Endothelial cell of umbilical vein (primary cell): ENCODE measurements at places on chromosomes 6 and 20. TPM values are rescaled to one million over a fixed set of nuclear protein-coding genes. Genes with fewer than 3 reads are reported as not detected.

The NHLRC1 gene
- total RNA-seq = 2.2 and 2.3 TPM in 2 replicates

The ARG1 gene
- total RNA-seq = not detected in 2 replicates

DNA sequence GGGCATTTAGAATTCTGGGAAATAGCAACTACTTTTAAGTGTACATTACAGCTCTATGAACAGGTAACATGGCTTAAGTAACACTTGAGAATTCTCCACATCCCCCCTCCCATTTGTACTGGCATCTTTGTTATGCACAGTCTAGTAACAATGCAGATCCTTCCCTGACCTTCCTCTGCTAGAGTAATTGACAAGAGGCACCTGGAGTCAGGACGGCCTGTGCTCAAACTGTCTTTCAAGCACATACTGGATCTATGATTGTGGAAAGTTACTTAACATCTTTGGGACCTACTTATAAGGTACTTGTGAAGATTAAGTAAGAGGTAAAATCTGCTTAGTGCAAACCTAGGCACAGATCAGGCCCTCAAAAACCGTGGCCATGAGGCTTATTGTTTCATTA is 21.9 kb upstream of the GSTA3 start:
- no peak for DNase-seq

DNA sequence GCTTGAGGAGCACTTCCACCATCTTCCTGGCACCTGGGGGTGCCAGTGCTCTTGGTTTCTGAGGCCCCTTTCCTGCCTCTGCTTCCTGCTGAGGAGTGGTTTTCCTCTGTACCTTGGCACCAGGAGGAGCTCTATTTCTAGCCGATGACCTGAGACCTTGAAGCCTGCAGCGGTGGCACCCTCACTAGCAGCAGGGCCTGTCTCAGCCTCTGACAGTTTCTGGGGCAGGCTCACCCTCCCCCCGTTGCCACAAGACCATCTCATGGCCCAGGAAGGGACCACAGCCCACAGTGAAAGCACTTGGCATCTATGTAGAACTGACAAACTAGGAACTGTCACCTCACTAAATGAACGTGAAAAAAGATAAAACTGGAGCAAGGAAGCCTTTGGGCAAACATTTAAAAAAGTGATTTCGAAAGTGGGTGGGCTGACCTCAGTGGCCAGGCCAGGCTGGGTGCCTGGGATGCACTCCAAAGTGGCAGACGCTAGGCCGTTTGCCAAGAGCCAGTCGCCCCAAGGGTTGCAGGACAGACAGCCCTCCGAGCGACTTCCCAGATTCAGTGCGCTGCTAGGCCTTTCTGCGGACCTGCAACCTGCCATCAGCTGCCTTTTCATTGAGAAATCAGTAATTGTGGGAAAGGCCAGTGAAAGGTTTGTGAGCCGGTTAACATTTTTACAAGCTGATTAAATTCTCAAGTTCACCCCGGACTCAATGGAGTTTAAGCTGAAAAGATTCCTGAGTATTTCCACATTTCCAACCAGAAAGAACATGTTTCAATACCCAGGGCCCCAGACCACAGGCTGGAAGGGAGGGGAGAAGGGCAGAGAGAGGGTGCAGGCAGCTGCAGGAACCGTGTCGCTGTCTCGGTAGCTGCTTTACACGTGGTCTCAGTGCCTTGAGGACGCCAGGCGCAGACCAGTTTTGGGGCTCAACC is 303.7 kb downstream of the ESR1 start:
- no peak for DNase-seq

DNA sequence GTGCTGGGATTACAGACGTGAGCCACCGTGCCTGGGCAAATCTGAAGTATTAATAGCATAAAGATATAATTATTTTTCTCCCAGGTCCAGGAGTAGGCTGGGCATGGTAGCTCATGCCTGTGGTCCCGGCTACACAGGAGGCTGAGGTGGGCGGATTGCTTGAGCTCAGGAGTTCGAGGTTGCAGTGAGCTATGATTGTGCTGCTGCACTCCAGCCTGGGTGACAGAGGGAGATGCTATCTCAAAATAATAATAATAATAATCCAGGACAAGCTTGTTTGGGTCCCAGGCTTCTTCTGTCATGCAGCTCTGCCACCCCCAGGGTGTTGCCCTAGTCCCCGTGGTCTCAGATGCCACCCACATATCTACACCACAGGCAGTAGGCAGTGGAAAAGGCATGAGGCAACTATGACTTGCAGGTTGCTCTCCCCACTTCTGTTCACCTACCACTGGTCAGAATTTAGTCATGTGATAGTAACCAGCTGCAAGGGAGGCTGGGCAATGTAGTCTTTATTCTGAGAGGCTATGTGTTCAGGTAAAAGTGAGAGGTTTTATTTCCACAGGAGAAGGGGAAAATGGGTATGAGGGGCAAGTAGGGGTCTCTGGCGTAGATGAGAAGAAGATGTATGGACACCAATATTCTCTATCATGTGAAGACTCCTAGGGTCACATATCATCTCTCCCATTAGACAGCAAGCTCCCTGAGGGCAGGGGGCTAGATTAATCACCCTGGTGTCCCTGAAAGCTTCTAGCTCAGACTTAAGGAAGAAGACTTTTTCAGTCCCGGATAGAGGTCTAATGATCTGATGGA is 25.7 kb downstream of the TCF15 start:
- no peak for DNase-seq

GRCh38 chr6:150759483-150759882 is 106.0 kb upstream of the MTHFD1L start:
- DNase-seq = no peak

GRCh38 chr20:63440366-63440955 is 32.0 kb downstream of the KCNQ2 start:
- no peak for DNase-seq

DNA sequence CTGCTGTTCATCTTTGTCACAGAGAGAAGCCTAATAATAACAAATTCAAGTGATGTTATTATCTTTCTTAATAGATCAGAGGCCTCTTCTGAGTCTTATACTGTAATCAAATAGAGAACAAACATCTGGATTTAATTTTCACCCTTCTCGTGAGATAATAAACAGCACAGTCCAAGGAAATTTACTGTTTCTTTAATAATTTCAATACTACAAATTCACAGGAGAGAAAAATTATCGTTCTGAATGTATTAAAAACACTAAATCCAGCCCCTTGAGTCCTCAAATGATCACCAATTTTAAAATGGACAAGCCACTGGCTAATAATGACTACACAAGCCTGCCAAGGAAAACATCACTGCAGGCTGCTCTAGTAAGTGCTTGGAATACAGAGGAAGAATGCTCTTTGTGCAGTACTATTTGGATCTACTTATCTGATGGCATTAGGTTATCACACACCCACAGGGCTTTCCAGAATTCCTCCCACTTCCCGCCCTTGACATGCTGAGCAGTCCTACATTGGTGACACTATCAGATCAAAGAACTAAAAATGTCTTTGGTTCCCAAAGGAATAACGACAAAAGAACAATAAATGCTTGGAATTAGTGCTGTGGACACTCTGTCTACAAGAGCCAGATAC is 38.1 kb downstream of the SYNE1 start:
- peak; percentile 85 for DNase-seq

GRCh38 chr6:166751051-166751595 is 124.1 kb upstream of the RPS6KA2 start:
- DNase-seq = no peak
